Caco-2 (cell line): ENCODE measurements at places on chromosomes 4 and X. TPM values are rescaled to one million over a fixed set of nuclear protein-coding genes. Genes with fewer than 3 reads are reported as not detected.

GRCh38 chrX:9957743-9958142 is 9.4 kb upstream of the CLDN34 start:
- H3K4me1 ChIP-seq: no peaks in the 10 kb centered on the region
- H3K27me3 ChIP-seq: no peaks in the 10 kb centered on the region
- no peak overlapping the region for H3K27ac ChIP-seq
- no peak for DNase-seq
- H3K4me3 ChIP-seq: no peak overlapping the region
- no peaks in the 10 kb centered on the region for H3K36me3 ChIP-seq

Gene MTMR8
- total RNA-seq: 2.6 and 2.8 TPM in 2 replicates

DNA sequence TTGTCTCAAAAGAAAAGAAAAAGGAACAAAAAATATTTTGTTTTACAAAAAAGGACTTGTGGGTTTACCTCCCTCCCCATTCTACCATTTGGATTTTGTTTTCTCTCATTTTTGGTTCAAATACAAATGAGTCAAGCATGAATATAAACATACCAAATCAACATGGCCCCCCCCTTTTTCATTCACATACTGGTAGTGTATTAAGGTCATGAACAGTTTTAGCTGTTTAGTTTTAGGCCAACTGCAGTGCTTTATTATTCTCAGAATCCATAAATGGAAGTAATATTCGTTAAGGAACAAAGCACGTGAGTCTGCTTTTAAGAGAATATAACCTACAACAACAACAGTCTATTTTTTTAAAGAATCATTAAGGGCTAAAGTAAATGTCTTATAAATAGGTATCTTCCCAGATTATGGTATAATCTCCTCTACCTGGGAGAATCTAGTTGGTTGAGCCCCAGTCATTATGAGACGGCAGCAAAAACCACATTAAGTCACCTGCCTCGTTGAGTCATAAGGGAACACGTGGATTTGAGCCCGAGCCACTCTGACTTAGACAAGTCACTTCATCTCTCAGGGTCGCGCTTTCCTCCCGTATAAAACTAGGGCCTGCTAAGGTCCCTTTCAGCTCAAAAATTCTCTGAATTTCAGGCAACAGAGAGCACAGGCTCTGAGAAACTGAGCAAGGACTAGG is 26.7 kb downstream of the BCLAF3 start:
- no peak for DNase-seq
- no peaks in the 10 kb centered on the region for H3K27me3 ChIP-seq
- no peaks in the 10 kb centered on the region for H3K4me1 ChIP-seq
- H3K27ac ChIP-seq: no peak overlapping the region
- H3K36me3 ChIP-seq: no peaks in the 10 kb centered on the region

Gene PCYT1B
- total RNA-seq: 20.8 and 24.7 TPM in 2 replicates

GRCh38 chr4:93749292-93749761 is 79.2 kb upstream of the ATOH1 start:
- no peak overlapping the region for H3K27ac ChIP-seq
- H3K4me1 ChIP-seq: no peaks in the 10 kb centered on the region
- no peak overlapping the region for H3K4me3 ChIP-seq
- DNase-seq: no peak

GRCh38 chrX:142156567-142156966 is 48.5 kb downstream of the MAGEC2 start:
- H3K4me3 ChIP-seq: no peak overlapping the region
- no peaks in the 10 kb centered on the region for H3K4me1 ChIP-seq
- no peak overlapping the region for H3K27ac ChIP-seq

GRCh38 chr4:48212165-48212564 is 57.5 kb downstream of the TEC start:
- H3K27ac ChIP-seq: no peak overlapping the region
- H3K4me3 ChIP-seq: no peak overlapping the region
- DNase-seq: no peak
- no peaks in the 10 kb centered on the region for H3K4me1 ChIP-seq
- H3K27me3 ChIP-seq: no peaks in the 10 kb centered on the region
- H3K36me3 ChIP-seq: no peaks in the 10 kb centered on the region

Gene GAGE12D
- total RNA-seq: not detected in 2 replicates

- no peak for DNase-seq
- no peak overlapping the region for H3K27ac ChIP-seq
- no peaks in the 10 kb centered on the region for H3K36me3 ChIP-seq
- H3K27me3 ChIP-seq: no peaks in the 10 kb centered on the region
Observed at GRCh38 chr4:186981161-186981560, 257.5 kb upstream of the FAT1 start.

Gene PRR32
- total RNA-seq: not detected in 2 replicates
